ENCODE measurements at places on chromosomes 6 and 20.

DNA sequence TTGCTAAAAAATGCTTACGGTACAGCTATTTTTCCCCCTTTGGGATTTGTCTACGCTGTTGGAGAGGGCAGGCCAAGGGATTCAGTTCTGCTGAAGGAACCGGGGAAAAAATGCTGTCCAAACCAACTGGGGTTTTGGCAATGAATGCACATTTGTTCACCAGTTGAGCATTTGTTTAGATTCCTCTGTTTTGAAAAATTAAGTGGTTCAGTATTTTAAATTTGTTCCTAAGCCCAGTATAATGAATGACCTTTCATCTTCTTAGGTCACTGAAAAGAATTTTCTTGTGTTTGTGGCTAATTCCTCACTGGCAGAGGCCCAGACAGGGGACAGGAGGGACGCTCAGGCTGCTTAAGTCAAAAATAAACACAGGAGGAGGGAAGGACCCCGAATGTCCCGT, 10.8 kb upstream of the EYA2 start:
- no peaks in the 10 kb centered on the region for H3K36me3 ChIP-seq
- H3K4me3 ChIP-seq = no peak overlapping the region
- H3K27me3 ChIP-seq = peaks cover 8% of the 10 kb centered on the region
- DNase-seq = peak; percentile 30

GRCh38 chr6:137876547-137876946, 9.5 kb downstream of the TNFAIP3 start:
- no peak overlapping the region for H3K27ac ChIP-seq
- peaks cover 29% of the 10 kb centered on the region for H3K4me1 ChIP-seq
- H3K27me3 ChIP-seq = no peaks in the 10 kb centered on the region
- H3K4me3 ChIP-seq = no peak overlapping the region

GRCh38 chr6:54060286-54060685, 51.0 kb upstream of the MLIP start:
- H3K27ac ChIP-seq = no peak overlapping the region
- H3K27me3 ChIP-seq = no peaks in the 10 kb centered on the region
- no peaks in the 10 kb centered on the region for H3K4me1 ChIP-seq
- H3K4me3 ChIP-seq = no peak overlapping the region

- no peak for DNase-seq
- H3K27me3 ChIP-seq = no peaks in the 10 kb centered on the region
- H3K4me1 ChIP-seq = no peaks in the 10 kb centered on the region
- no peak overlapping the region for H3K27ac ChIP-seq
- no peaks in the 10 kb centered on the region for H3K36me3 ChIP-seq
- H3K4me3 ChIP-seq = no peak overlapping the region
Measured at GRCh38 chr6:85134172-85134571, 315.7 kb upstream of the NT5E start.

DNA sequence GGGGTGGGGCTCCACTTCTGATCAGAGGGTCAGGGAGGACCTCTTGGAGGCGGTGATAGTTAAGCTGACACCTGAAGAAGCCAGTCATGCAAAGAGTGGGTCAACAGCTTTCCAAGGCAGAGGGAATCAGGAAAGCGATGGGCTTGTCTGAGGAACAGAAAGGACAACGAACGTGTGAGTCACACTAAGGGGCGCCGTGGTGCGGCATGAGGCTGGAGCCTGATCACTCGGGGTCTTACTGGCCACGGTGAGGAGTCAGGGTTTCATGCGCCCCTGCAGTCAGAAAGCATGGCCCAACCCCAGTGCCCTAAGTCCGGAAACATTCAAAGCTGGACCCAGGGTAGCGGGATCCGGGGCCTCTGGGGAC, 50.6 kb upstream of the SLC32A1 start:
- H3K27ac ChIP-seq = no peak overlapping the region
- peaks cover 11% of the 10 kb centered on the region for H3K27me3 ChIP-seq
- DNase-seq = no peak
- H3K4me1 ChIP-seq = peaks cover 17% of the 10 kb centered on the region
- peak overlapping the region; percentile 52 for H3K4me3 ChIP-seq

GRCh38 chr6:52049252-52050050, 38.0 kb downstream of the PKHD1 start:
- H3K27ac ChIP-seq = no peak overlapping the region
- no peaks in the 10 kb centered on the region for H3K36me3 ChIP-seq
- no peaks in the 10 kb centered on the region for H3K27me3 ChIP-seq
- H3K4me3 ChIP-seq = no peak overlapping the region
- H3K4me1 ChIP-seq = no peaks in the 10 kb centered on the region

DNA sequence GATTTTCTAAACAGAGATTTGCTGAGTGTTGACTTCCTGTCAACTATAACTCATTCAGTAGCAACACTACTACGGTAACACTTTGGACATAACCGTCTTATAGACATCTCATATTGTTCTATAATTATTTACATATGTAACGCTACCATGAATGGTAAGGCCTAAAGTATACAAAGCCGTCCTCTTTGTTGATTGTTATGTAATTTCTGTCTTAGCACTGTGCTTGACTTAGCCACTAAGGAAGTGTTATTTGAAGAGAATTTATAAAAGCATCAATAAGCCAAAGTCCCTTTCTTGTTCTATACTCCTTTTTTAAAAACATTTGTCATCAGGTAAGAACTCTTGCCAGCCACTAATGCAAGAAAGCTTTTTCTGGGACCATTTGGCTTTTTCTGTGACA, 240.6 kb downstream of the MEI4 start:
- DNase-seq = peak; percentile 9
- no peak overlapping the region for H3K27ac ChIP-seq
- H3K4me1 ChIP-seq = no peaks in the 10 kb centered on the region
- no peaks in the 10 kb centered on the region for H3K36me3 ChIP-seq
- H3K4me3 ChIP-seq = no peak overlapping the region

DNA sequence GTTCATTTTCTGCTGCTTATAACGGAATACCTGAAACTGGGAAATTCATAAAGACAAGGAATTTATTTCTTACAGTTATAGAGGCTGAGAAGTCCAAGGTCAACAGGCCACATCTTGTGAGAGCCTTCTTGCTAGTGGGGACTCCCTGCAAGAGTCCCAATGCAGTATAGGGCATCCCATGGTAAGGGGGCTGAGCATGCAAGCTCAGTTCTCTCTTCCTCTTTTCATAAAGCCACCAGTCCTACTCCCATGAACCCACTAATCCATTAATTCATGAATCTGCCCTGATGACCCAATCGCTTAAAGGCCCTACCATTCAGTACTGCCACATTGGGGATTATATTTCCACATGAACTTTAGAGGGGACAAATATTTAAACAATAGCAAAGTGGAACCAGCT, 26.5 kb downstream of the CYB5R4 start:
- no peak overlapping the region for H3K4me3 ChIP-seq
- DNase-seq = no peak
- H3K27me3 ChIP-seq = no peaks in the 10 kb centered on the region
- no peaks in the 10 kb centered on the region for H3K36me3 ChIP-seq
- no peak overlapping the region for H3K27ac ChIP-seq

- peaks cover 54% of the 10 kb centered on the region for H3K27me3 ChIP-seq
- peak overlapping the region; percentile 89 for H3K27ac ChIP-seq
- peak overlapping the region; percentile 84 for H3K4me3 ChIP-seq
- DNase-seq = peak; percentile 77
- H3K4me1 ChIP-seq = peaks cover 90% of the 10 kb centered on the region
Measured at GRCh38 chr20:62367633-62368391, 700 bp upstream of the LAMA5 start.

DNA sequence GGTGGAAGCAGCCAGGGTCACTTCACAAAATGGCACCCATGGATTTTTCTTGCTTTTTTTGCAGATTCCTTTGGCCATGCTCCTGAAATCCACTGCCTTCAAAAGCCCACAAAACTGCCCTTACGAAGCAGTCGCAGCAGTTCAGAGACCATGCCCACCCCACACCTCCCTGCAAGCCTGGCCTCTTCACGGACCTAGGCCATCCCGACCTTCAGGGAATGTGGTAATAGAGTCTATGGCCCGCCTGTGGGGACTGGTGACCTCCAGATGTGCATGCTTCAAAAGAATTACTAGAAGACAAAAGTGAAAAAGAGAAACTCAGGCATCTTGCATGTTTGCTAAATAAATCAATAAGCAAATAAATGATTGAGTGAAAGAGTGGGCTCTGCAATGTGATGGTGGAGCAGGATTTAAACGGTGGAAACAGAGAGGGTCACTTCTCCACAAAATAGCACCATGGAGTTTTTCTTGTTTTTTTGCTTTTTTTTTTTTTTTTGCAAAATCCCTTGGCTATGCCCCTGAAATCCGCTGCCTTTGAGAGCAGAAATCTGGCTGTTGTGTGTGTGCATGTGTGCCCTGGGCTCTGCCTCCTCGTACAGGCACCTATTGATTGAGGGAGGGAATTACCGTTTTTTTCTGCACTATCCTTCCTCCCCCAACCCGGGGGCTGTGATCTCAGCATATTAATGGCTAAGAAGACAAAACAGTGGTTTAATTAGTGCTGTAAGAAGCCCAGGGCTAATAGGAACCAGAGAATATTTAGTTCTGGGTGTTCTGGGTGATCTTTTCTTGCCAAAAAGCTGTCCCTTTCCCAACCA, 107.4 kb downstream of the PXDC1 start:
- H3K36me3 ChIP-seq = no peaks in the 10 kb centered on the region
- H3K27ac ChIP-seq = no peak overlapping the region
- no peaks in the 10 kb centered on the region for H3K27me3 ChIP-seq
- H3K4me1 ChIP-seq = no peaks in the 10 kb centered on the region
- no peak for DNase-seq

DNA sequence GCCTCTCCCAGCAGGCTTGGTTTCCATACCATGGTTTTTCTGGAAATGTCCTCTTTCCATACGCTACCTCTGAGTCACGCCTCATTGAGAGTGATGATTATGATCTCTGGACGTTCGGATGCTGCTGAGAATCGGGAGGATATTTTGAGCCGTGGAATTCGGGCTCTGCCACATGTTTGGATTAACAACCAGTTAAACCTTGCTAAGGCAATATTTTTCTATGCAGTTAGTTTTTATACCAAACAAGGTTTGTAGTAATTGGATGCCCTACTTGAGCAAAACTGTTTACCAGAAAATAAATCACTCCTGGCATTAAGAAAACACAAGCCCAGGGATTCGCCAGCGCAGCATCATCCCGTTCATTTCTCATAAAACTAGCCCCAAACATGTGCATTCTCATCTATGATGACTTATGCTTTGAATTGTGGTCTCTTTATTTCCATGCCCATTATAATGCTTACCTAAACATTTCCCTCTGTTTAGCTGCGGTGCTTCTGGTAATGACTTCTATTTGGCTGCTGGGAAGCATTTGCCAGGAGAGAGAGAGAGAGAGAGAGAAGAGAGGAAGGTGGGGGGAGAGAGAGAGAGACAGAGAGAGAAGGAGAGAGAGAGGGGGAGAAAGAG, 198.9 kb downstream of the CLIC5 start:
- no peaks in the 10 kb centered on the region for H3K36me3 ChIP-seq
- H3K27ac ChIP-seq = no peak overlapping the region
- no peak for DNase-seq
- H3K4me1 ChIP-seq = no peaks in the 10 kb centered on the region

GRCh38 chr20:11957911-11958310, 40.2 kb downstream of the BTBD3 start:
- no peak overlapping the region for H3K4me3 ChIP-seq
- H3K27me3 ChIP-seq = no peaks in the 10 kb centered on the region
- H3K27ac ChIP-seq = no peak overlapping the region

GRCh38 chr20:54759589-54759988, 284.2 kb downstream of the DOK5 start:
- H3K4me1 ChIP-seq = no peaks in the 10 kb centered on the region
- H3K27ac ChIP-seq = no peak overlapping the region
- no peak for DNase-seq
- no peaks in the 10 kb centered on the region for H3K27me3 ChIP-seq
- no peaks in the 10 kb centered on the region for H3K36me3 ChIP-seq

- H3K36me3 ChIP-seq = no peaks in the 10 kb centered on the region
- H3K4me1 ChIP-seq = no peaks in the 10 kb centered on the region
- H3K4me3 ChIP-seq = no peak overlapping the region
- no peak for DNase-seq
- H3K27me3 ChIP-seq = no peaks in the 10 kb centered on the region
Measured at GRCh38 chr6:132131758-132132157, 180.6 kb upstream of the CCN2 start.

- H3K4me3 ChIP-seq = no peak overlapping the region
- no peak overlapping the region for H3K27ac ChIP-seq
- DNase-seq = no peak
- no peaks in the 10 kb centered on the region for H3K27me3 ChIP-seq
- no peaks in the 10 kb centered on the region for H3K36me3 ChIP-seq
- no peaks in the 10 kb centered on the region for H3K4me1 ChIP-seq
Measured at GRCh38 chr6:150841697-150842096, 23.8 kb upstream of the MTHFD1L start.

DNA sequence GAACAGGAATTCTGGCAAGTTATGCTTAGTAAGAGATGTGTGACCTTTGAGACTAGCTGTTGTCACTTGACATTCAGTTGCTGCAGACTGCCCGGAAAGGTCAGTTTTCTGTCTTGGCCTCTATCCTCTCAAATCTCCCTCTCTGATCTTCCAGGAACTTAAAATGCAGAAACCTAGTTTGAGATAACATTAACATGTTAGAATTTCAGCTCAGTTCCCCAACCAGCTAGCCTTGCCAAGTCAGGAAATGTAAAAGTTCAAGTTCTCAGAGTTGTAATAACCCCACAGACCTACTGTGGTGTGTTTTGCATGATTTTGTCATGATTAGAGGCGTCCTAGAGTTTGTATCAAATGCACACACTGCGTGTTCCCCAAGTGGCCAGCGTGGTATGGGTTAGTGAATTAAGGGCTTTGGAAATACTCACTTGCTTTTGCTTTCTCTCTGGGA, 46.6 kb downstream of the DUSP22 start:
- no peaks in the 10 kb centered on the region for H3K27me3 ChIP-seq
- H3K4me3 ChIP-seq = no peak overlapping the region
- H3K36me3 ChIP-seq = no peaks in the 10 kb centered on the region
- no peak overlapping the region for H3K27ac ChIP-seq

DNA sequence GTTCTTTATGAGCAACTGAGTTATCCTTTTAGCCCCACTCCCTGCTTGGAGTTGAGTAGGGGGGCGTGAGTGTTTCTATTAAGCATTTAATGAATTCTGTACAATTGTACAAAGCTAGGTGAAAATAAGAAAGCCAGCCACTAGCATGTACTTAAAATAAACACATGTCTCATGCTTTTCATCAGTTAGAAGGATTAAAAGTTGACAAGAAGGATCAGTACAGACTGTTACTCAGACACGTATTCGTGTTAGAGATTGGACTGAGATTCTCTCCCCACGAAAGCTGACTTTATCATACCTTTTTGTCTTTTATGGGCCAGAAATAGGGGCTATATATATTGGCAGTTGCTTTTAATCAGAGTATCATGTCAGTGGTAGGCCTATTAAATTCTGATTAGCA, 1.7 kb downstream of the HSF2 start:
- no peaks in the 10 kb centered on the region for H3K27me3 ChIP-seq
- H3K4me3 ChIP-seq = no peak overlapping the region
